Activated naive CD4-positive, alpha-beta T cell (primary cell): ENCODE measurements at places on chromosomes 1 and 21.

- no peak for DNase-seq
These were observed 15.6 kb downstream of the SERINC2 start for GRCh38 chr1:31428436-31429221.

GRCh38 chr1:38561725-38562124 is 297.8 kb downstream of the RRAGC start:
- DNase-seq = no peak

- DNase-seq = no peak
These were observed 63.3 kb downstream of the UCK2 start for GRCh38 chr1:165890684-165891083.

GRCh38 chr1:182248721-182249120 is 142.9 kb downstream of the GLUL start:
- no peak for DNase-seq

DNA sequence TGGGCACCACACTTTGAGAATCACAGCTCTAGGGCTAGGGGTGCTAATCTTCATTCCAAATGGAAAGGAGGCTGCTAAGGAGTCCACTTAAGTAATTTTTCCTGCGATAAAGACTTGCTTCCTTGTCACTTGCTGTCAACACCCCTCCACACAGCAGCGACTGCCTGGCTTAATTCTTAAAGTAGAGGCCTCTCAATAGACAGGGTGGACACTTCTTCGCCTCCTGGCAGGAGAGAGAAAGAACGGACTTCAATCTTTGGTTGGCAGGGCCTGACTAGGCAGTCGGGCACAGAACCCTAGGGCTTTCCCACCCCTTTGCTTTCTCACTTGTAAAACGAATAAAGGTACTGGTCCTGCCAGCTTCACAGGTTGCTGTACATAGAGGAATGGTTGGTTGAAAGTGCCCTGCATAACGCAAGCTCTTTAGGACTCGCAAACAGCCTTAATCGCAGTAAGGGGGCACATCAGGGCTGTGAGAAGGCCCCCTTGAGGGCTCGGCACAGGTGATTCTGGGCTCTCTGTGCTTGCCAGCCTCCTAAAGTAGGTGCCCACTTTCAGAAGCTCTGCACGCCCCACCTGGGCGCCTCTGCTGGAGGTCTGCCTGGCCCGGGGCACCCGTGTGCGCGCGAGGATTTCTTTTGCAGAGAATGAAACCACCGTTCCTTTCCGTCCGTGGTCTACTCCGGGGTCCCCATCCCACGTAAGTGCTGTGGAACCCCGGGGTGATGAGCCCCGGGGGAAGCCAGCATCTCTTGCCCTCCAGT is 47.6 kb upstream of the CD34 start:
- DNase-seq = no peak

DNA sequence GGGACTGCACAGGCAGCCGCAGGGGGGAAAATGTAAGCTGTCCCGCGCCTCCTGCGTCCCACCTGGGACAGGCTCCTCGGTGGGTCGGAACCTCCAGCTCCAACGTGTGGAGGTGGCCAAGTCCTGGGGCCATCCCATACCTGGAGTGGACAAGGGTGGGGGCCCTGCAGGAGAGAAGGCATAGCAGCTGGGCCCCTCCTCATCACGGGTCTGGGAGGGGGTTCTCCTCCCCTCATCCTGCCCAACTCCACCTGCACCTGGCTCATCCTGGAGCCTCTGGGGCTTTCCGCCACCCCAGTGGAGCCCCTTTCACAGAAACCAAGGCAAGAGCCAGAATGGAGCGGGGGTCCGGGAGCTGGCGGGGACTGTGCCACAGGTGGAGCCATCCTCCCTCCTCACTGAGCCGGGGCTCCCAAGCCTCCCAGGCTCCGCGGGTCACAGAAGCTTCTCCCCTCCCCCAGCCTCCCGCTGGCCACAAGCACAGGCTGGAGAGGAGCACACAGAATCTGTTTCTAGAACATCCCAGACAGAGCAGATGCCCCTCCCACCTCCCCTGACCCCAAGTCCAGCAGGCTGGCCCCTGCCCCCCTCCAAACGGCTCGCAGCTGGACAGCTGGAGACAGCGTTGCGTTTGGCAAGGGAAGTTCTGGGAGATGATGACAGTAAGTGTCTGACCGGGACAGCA is 65.8 kb downstream of the MEGF6 start:
- DNase-seq = no peak
